Upper lobe of left lung (tissue), 6 donors: ENCODE measurements at places on chromosomes 4 and X. TPM values are rescaled to one million over a fixed set of nuclear protein-coding genes. Genes with fewer than 3 reads are reported as not detected.

DNA sequence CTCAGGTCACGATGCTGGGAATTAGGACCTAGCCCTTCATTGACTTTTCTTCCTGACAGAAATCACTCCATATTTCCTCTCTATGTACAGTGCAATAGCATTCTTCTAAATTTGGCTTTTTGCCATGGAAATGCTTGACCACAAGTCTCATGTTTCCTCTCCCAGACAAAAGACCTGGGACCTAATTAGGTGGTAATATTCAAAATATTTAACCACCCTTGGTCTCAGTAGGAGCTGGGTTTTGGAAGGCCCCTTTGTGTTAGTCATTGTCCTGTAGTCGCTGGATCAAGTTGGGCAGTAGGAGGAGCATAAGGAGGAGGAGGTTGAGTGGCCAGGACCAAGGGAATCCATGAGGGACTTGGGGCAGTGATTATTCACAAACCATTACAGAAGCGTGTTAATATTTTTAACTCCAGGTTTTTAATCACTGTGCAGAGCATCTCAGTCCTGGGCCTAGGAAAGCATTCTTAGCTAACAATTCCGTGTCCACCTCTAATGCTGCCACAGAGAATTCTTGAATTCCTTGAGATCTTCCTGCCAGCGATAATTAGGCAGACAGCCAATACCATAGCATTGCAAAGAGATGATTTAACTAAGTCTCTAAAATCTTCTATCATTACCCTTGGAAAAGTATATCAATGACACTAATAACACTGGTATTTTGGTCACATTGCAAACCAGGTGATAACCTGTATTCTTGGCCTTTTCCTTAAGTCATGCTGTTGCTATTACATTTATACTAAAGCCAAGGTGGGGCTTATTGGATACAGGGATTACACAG is 25.0 kb upstream of the SHROOM4 start:
- H3K27me3 ChIP-seq = no peaks in the 10 kb centered on the region
- no peak overlapping the region for H3K4me3 ChIP-seq
- no peak for DNase-seq
- H3K4me1 ChIP-seq = no peaks in the 10 kb centered on the region
- H3K27ac ChIP-seq = no peak overlapping the region
- no peaks in the 10 kb centered on the region for H3K36me3 ChIP-seq

DNA sequence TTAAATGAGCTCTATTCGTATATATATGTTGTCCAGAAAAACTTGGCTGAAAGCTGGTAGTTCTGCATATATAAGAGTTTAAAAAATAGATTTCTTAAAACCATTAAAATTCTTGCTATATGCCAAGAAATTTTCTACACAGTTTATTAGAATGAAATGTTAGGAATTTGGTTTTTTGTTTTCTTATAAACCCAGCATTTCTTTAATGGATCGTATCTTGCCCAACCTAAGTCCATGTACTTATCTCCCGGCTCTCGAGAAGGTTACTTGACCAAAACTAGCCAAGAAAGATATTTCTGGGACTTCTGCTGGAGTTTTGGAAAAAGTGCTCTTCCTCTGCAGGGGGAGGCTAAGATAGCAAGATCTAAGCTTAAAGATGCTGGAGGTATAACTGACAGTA is 4.7 kb upstream of the ASB5 start:
- DNase-seq = no peak
- no peak overlapping the region for H3K27ac ChIP-seq
- H3K36me3 ChIP-seq = no peaks in the 10 kb centered on the region
- H3K4me1 ChIP-seq = no peaks in the 10 kb centered on the region
- no peaks in the 10 kb centered on the region for H3K27me3 ChIP-seq

Gene DCAF8L1
- total RNA-seq = not detected

Gene GPR50
- not detected for total RNA-seq

Gene CT45A3
- not detected for total RNA-seq

DNA sequence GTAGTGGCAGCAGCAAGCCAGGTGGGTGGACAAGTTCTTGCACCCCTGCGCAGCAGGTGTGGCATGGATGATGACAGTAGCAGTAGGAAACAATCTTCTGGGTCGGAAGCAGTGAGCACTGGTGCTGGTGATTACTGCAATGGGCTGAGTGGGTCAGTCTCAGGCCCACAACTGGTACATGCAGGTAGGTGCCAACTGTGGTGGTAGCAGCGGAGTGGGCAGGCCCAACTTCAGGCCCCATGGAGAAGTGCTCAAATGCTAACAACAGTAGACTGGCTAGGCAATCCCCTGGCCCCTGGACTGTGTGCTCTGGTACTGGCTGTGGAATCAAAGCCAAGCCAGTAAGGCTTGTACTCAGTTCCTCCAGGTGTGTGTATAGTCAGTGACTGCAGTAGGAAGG is 413.7 kb downstream of the PDGFC start:
- no peaks in the 10 kb centered on the region for H3K36me3 ChIP-seq
- DNase-seq = no peak

- no peak overlapping the region for H3K4me3 ChIP-seq
- no peak for DNase-seq
- no peaks in the 10 kb centered on the region for H3K36me3 ChIP-seq
- H3K27ac ChIP-seq = no peak overlapping the region
These were observed 3.3 kb downstream of the TRIM2 start for GRCh38 chr4:153207567-153207966.

DNA sequence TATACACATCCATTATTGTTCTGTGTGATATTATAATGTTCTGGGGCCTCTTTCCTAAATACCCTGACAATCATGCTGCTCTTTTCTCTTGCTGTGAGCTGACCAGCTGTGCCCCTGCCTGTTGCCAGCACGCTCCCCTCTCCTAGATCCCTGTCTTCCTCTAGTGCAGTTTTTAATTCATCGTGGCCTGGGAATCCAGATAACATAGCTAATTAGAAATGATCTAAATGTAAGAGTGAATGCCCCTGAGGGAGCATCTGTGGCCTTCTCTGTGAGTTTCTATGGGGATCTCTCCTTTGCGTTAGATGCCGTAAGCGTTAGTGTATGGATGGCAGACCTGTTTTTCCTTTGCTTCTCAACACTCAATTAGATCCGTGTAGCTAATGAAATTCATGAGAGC is 434.3 kb downstream of the SPRY1 start:
- no peak for DNase-seq
- no peaks in the 10 kb centered on the region for H3K36me3 ChIP-seq
- H3K27ac ChIP-seq = peak overlapping the region; percentile 19

DNA sequence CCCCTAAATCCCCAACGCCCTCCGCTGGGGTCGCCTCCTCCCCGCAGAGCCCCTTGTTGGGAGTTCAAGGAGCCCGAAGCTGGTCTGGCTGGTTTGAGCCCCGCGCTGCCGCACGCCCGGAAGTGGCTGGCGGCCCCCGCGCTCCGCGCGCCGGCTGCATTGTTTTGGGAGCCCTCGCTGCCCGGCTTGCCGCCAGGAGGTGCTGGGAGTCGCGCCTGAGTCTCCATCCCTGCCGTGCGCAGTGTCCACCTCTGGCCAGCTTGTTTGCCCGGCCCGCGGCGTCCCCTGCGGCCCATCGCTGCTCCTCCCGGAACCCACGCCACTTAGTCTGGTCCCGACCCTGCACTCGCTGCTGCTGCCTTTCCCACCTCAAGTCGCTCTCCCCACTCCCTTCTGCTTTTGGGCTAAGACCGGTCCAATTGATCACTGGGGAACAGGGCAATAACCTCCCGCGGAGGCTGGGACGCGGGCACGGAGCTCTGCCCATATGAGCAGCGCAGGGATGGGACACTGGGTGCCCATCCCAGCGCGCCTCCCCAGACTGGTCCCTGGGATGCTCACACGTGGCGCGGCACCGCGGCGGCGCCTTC is 2.2 kb upstream of the SFRP2 start:
- H3K27ac ChIP-seq = no peak overlapping the region
- peaks cover 18% of the 10 kb centered on the region for H3K4me1 ChIP-seq
- peak; percentile 89 for DNase-seq
- H3K36me3 ChIP-seq = no peaks in the 10 kb centered on the region

DNA sequence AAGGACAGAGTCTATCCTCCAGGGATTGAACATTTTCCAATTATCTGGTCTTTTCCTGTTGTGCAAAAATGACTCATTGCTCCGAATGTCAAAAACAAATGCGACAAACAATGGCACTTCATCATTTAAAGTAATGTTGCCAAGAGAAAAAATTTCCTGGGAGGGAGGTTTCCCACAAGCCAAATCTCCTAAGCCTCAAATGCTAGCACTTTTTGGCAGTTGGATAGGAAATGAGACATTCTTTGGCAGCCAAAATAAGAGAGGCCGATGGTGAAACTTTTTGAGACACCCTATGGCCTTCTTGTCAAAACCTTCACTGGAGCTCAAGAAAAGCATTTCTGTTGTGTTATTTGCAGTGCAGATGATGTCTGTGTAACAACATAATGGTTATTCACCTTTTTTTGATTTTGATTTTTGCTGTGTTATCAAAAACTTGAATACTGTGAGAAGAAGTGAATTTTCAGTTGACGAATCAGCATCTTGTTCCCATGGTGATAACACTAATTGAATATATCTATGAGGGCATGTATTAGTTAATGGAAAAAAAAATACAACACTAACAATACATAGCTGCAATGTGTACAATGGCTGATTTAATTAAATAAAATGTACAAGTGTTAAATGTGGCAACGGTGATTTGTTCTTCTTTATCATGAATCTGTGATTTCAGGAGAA is 333.8 kb downstream of the ANK2 start:
- no peaks in the 10 kb centered on the region for H3K27me3 ChIP-seq
- H3K27ac ChIP-seq = no peak overlapping the region
- no peak for DNase-seq
- H3K4me3 ChIP-seq = no peak overlapping the region
- peaks cover 9% of the 10 kb centered on the region for H3K4me1 ChIP-seq

DNA sequence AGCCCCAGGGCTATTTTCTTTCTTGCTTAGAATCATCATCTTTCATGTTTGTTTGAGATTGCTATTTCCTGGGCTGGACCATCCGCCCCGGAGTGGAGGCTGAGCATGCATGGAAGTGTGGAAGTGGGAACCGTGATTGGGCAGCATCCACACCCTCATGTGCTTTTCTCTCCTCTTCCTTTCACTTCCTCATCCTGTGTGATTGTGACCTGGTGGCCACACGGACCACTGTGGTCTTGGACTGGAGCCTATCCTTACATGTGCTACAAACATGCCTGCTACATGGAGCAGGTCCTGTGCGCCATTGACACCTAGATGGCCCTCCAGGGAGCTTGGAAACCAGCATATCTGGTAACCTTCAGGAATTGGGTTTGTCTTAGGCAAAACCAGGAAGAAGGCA is 175.9 kb upstream of the LCORL start:
- no peaks in the 10 kb centered on the region for H3K36me3 ChIP-seq
- no peaks in the 10 kb centered on the region for H3K4me1 ChIP-seq
- no peak overlapping the region for H3K4me3 ChIP-seq
- no peak for DNase-seq
- no peaks in the 10 kb centered on the region for H3K27me3 ChIP-seq

GRCh38 chr4:104451573-104451972 is 43.1 kb downstream of the CXXC4 start:
- H3K36me3 ChIP-seq = no peaks in the 10 kb centered on the region
- no peak overlapping the region for H3K27ac ChIP-seq

- DNase-seq = no peak
- no peak overlapping the region for H3K27ac ChIP-seq
- no peaks in the 10 kb centered on the region for H3K36me3 ChIP-seq
- H3K4me1 ChIP-seq = no peaks in the 10 kb centered on the region
- no peak overlapping the region for H3K4me3 ChIP-seq
These were observed 121.8 kb upstream of the ADAMTS3 start for GRCh38 chr4:72690771-72691170.

GRCh38 chr4:100826067-100826466 is 308.2 kb upstream of the EMCN start:
- DNase-seq = no peak
- H3K4me1 ChIP-seq = no peaks in the 10 kb centered on the region
- H3K36me3 ChIP-seq = no peaks in the 10 kb centered on the region
- no peak overlapping the region for H3K27ac ChIP-seq
- no peaks in the 10 kb centered on the region for H3K27me3 ChIP-seq

GRCh38 chrX:10818651-10819050 is 198.3 kb upstream of the MID1 start:
- no peak overlapping the region for H3K27ac ChIP-seq
- no peaks in the 10 kb centered on the region for H3K27me3 ChIP-seq
- no peaks in the 10 kb centered on the region for H3K4me1 ChIP-seq

GRCh38 chr4:87054900-87055299 is 120.1 kb downstream of the AFF1 start:
- no peaks in the 10 kb centered on the region for H3K36me3 ChIP-seq
- H3K27me3 ChIP-seq = no peaks in the 10 kb centered on the region
- DNase-seq = no peak
- H3K27ac ChIP-seq = peak overlapping the region; percentile 56
- H3K4me1 ChIP-seq = peaks cover 82% of the 10 kb centered on the region

DNA sequence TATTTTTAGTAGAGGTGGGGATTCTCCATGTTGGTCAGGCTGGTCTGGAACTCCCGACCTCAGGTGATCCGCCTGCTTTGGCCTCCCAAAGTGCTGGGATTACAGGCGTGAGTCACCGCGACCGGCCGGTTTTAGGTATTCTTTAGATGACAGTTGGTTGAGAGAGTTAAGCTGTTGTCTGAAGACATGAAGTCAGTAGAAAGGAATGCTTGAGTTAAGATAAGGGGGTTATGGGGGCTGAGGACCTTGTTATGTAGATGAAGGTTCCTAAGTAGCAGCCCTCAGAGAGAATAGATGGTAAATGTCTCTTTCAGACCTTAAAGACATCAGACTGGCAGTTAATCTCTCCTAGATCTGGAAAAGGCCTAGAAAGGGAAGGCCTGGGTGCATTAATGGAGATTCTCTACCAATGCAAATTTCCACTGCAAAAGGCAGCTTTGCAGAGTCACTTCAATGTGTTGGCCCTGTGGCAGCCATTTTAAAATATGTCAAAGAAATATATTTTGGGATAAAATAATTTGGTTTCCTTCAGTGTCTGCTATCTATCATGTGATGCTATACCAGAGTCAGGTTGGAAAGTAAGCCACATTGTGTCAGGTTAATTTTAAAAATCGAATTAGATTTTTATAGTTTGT is 6.4 kb upstream of the ZNF674 start:
- H3K4me1 ChIP-seq = peaks cover 2% of the 10 kb centered on the region
- H3K27ac ChIP-seq = no peak overlapping the region
- H3K36me3 ChIP-seq = no peaks in the 10 kb centered on the region
- H3K4me3 ChIP-seq = no peak overlapping the region
- H3K27me3 ChIP-seq = no peaks in the 10 kb centered on the region

Gene CCDC149
- 31.3 TPM for total RNA-seq

DNA sequence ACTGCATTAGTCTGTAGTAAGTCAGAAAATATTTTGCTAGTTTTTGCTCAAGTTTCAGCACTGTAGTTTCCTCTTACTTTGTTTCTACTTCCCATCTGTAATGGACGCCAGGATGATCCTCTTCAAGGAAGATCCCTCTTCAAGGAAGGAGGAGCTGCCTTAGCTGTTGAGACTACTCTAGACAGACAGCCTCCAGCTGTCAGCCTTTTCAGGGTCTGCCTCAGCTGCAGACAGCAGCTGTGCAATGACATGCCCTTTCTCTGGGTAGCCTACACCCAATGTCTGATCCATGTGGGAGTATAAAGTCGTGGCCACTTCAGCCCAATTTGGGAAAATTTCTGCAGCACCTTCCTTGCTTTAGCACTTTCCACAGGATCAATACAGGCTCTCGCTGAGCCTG is 281.0 kb upstream of the MAOA start:
- no peaks in the 10 kb centered on the region for H3K36me3 ChIP-seq
- H3K27ac ChIP-seq = no peak overlapping the region
- no peak overlapping the region for H3K4me3 ChIP-seq
- no peak for DNase-seq
- H3K4me1 ChIP-seq = no peaks in the 10 kb centered on the region
- H3K27me3 ChIP-seq = no peaks in the 10 kb centered on the region
